ENCODE measurements at places on chromosomes 5 and 9.

DNA sequence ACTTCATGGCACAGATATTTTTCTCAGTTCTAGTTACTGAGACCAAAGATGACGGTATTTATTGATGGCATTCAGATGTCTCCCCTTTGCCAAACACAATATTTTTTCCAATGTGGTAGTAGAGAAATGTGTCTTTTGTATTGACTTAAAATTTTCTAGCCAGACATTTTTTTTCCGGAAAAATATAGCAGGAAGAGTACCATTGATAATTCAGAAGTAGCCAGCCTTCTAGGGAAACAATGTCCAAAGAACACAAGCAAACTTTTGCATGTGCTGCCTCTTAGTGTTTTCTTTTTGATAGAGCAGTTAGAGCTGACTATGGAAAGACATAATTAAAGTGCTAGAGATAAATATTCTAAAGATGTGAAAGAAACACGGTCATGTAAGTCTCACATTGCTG, 231.4 kb downstream of the MARCHF11 start:
- DNase-seq = no peak

DNA sequence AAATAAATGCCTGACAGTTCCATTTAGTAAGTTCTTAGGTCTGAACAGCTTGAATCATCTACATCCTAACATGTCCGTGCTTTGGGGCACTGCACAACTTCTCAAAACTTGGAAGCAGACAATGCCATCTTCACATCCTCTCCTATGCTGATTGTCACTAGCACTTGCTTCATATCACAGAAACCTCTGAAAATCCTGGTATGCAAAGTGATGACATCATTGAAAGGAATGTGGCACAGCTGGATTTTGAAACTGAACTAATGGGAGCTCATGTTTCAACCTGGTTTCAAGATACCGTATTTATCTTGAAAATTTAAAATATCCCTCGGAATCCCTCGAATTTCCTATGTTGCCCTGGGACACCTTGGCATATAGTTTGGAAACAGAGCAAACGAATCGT, 490.2 kb upstream of the DAP start:
- DNase-seq = no peak

- DNase-seq = no peak
Measured at GRCh38 chr9:10930081-10930480, 317.3 kb upstream of the PTPRD start.

GRCh38 chr9:76352026-76352620, 42.1 kb downstream of the RFK start:
- no peak for DNase-seq

GRCh38 chr5:31937226-31937625, 236.9 kb downstream of the GOLPH3 start:
- no peak for DNase-seq

GRCh38 chr9:79152306-79152705, 419.5 kb upstream of the TLE4 start:
- DNase-seq = no peak

DNA sequence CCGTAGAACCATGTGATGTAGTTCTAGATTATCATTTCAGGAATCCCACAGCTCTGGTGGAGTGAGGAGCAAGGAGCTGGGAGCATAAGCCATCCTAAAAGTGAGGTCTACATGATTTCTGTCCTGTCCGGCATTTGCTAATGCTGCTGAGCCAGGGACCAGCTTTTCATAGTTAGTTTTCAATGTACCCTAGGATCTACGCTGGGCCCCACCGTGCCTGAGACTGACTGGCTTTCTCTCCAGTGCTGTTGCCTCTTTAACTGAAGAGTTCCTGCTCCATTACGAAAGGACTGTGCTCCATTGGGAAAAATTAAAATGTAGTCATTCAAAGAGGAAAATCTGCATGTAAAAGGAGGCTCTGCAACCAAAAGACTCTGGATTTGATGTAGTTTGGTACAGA, 634.8 kb downstream of the DMRTA1 start:
- DNase-seq = no peak

GRCh38 chr5:36944607-36945225, 68.1 kb downstream of the NIPBL start:
- peak; percentile 59 for DNase-seq

DNA sequence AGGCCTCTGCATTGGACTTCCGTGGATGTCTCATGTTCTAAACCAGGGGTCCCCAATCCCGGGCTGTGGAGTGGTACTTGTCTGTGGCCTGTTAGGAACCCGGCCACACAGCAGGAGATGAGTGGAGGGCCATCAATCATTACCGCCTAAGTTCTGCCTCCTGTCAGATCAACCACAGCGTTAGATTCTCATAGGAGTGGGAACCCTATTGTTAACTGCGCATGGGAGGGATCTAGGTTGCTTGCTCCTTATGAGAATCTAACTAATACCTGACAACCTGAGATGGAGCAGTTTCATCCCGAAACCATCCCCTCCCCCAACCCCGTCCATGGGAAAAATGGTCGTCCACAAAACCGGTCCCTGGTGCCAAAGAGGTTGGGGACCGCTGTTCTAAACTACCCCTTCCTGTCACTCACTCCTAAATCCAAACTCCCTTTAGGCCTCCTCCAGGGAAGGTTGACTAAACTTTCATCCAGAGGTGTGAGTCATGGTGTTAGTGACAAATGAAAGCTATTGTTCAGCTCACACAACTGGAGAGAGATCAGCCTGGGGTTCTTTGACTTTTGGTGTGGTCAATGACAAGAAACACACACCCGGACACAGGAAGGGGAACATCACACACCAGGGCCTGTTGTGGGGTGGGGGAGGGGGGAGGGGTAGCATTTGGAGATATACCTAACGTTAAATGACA, 9.5 kb downstream of the KCNV2 start:
- no peak for DNase-seq

DNA sequence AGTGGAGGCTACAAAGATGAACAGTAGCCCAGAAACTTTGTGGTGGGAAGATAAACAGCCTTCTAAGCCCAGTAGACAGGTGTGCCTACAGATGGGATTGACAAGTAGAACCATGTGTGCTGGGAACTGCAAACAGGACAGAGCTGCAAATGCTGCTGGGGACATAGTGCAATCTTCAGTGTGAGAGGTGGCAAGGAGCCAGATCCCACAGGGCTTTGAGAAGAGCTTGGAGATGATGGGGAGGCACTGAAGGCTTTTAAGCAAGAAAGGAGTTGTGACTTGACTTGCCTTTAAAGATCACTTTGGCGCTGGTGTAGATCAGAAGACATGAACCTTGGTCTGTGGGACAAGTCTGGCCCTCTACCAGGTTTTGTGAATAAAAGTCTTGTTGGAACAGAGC, 675.2 kb downstream of the ACTL7B start:
- no peak for DNase-seq

GRCh38 chr5:119070578-119070827, 384 bp upstream of the DMXL1 start:
- DNase-seq = no peak

DNA sequence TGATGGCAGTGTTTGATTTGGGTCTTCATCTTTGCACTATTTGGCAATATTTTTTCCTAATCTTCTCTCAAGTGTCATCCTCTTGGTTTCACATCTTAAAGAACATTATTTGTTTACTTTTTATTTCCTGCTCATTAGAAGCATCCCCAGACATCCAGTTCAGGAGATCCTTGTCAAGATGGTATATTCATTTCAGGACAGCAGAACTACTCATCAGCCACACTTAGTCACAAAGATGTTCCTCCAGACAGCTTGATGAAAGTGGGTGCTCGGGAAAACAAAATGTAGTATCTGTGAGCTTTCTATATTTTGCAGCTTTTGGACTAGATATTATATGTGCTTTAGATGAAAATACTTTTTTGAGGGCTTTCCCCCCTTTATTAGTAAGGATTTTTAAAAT, 72.1 kb upstream of the SREK1 start:
- DNase-seq = no peak

- peak; percentile 21 for DNase-seq
Measured at GRCh38 chr9:111178331-111179055, 140.2 kb upstream of the LPAR1 start.
